ENCODE measurements at places on chromosomes 2 and 18.

GRCh38 chr2:8435608-8436007, 246.2 kb upstream of the ID2 start:
- no peak for DNase-seq

GRCh38 chr2:1591978-1592907, 152.1 kb downstream of the PXDN start:
- peak; percentile 69 for DNase-seq

DNA sequence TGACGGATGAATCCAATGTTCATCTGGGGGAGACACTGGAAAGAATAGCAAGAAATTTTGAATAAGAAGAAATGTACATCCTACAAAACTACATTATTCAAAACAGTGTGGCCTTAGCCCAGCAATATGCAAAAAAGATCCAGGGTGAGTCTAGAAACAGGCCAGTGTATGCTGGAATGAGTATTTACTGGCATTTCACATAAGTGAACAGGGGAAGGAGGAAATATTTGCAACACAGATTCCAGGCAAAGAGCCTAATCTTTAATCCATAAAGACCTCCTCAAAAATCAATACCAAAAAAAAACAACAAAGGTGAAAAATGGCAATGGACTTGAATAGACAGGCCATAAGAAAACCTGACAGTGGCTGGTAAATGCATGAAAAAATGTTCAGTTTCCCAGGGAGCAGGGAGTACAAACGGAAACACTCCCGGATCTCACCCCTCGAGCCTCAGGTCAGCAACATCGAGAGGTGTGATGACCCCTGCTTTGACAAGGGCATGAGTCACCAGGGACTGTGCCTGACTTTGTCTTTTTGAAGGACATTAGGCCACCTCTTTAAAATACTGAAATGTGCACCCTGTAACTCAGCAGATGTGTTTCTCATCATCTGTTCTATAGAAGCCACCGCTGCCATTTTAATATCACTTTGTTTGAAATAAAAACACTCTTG, 12.7 kb upstream of the GPC1 start:
- no peak for DNase-seq

DNA sequence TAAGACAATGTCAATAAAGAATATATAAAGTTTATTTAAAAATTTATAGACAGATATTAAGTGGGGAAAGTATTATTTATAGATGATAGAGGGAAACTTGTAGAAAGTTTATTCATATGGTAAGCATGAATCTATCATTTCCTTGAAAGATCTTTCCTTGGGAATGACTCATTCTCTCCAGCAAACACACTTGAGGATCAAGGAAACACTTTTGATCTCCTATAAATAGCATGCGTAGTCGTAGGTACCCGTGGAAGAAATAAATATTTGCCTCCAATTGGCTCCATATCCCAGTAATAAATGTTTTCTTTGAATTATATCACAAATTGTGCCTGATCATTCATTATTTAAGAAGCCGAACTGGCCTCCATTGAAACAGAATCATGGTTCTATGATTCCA, 483.4 kb downstream of the RNF144A start:
- no peak for DNase-seq

GRCh38 chr2:228916416-228917090, 354.5 kb downstream of the PID1 start:
- no peak for DNase-seq

GRCh38 chr2:222257645-222258044, 41.2 kb downstream of the PAX3 start:
- DNase-seq, result no peak

GRCh38 chr2:98734162-98734561, 3.2 kb upstream of the MGAT4A start:
- DNase-seq, result no peak

DNA sequence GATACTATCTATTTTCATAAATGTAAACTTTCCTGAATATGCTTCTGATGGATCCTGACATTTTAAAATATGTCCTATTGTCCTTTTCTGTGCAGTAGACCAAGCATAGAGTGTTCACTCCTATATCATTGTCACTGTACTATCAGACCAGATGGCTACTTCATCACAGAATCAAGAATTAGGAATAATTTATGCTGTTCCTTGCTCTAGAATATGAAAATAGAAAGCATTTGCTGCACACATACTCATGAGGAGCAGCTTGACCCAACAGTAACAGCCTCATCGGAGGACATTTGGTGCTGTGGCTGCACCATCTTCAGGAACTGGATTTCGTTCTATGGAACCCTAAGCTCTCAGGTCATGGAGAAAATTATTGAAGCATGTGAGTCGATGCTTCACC, 468.9 kb upstream of the HNRNPA3 start:
- no peak for DNase-seq

Data from 8988T (cell line).